Cerebellar nuclear complex (tissue), 1 donor: ENCODE measurements at places on chromosomes 2 and 18.

- DNase-seq: no peak
These were observed 204.4 kb downstream of the SPP2 start for GRCh38 chr2:234254783-234255521.

GRCh38 chr2:6358985-6359384 lies 506.7 kb downstream of the CMPK2 start:
- DNase-seq: no peak

DNA sequence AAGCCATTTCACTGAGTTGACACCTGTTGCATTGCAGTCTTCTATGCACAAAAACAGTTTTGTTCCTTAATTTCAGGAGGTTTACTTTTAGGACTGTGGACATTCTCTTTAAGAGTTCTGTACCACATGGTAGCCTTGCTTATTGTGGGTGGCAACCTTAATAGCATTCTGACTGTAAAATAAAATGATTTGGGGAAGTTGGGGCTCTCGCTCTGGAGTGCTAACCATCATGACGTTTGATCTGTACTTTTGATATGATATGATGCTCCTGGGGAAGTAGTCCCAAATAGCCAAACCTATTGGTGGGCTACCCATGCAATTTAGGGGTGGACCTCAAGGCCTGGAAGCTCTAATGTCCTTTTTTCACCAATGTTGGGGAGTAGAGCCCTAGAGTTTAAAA lies 3.4 kb downstream of the CTLA4 start:
- DNase-seq: no peak

DNA sequence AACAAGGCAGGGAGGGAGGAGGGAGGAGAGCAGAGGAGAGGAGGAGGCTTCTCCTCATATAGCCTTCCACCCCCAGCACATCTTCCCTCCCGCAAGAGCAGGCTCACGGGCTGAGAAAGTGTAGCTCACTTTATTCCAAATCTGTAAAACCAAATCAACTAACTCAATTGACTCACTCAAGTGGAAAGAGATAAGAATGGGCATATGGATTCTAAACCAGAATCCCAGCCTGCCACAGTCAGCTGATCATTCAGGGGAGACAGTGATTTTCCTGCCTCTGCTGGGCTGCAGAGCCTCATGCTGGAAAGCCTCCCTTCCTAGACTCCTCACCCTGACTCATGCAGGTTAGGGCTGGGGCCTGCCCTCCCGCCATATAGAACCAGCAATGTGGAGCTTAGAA lies 4.2 kb upstream of the TWSG1 start:
- no peak for DNase-seq

- no peak for DNase-seq
These were observed 152.7 kb downstream of the WDSUB1 start for GRCh38 chr2:159133797-159134196.

DNA sequence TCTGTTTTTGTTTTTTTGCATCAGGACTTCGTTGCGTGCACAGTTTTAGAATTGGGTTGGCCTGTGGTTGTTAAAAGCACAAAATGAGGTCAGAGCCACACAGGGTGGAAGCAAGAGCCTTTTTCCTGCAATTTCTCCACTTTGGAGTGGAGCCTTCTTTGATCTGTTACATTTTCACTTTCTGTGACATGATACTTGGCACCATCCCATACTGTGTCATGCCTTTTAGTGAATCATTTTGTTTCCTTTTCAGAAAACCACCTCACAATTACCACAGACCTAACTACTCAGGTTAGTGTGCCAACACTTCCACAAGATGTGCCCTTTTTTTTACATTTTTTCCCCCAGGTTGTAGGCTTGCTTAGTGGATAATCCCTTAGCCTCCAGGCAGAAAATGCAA lies 32.5 kb downstream of the MERTK start:
- DNase-seq: no peak

- DNase-seq: no peak
These were observed 47.9 kb upstream of the FANCL start for GRCh38 chr2:58289029-58289428.

DNA sequence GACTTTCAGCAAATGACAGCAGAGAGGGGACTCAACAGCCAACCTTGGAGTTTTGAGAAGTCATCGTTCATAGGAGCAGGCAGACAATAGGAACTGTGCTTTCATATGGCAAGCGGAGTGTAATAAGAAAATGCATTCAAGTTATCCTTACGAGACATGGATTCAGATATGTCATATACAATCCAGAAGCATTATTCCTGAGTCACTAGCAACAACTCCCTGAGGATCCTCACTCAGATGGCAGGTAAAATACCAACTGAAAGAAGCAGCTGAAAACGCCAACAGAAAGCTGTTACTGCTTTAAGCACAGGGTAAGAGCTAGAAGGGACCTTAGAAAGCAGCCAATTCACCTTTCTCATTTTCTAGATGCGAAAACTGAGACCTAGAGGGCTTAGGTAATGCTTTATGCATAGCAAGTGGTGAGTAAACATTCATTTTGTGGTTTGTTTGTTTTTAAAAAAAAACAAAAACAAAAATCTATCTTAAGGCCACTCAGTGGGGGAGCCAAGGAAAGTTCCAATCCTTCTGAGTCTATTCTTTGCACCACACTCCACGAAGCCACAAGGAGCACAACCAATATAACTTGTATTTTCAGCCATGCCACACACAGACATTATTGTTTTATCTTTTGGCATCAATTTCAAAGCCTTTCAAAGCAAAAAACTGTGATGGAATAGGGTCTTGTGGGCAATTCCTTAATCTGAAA lies 89.1 kb upstream of the RIOK3 start:
- DNase-seq: no peak

GRCh38 chr2:237455764-237456163 lies 31.3 kb upstream of the MLPH start:
- DNase-seq: no peak

DNA sequence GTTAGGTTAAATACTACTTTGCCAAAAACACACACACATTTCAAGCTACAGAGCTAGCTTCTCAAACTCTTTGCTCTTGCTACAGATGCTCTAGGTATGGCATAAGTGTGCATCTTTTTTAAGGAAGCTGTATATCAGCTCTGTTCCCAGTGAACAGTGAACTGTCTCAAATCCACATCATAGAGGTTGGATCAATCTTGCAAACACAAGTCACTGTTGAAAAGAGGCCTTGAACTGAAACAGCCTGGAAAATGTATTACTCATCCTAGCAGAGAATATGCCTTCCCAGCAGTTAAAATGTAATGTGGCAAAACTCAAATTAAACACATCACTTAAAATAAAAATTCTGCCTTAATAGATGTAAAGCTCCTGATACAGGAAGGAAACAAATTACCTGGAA lies 151.8 kb downstream of the WDPCP start:
- DNase-seq: no peak

- DNase-seq: no peak
These were observed 91.7 kb downstream of the KLF7 start for GRCh38 chr2:207073801-207074678.

DNA sequence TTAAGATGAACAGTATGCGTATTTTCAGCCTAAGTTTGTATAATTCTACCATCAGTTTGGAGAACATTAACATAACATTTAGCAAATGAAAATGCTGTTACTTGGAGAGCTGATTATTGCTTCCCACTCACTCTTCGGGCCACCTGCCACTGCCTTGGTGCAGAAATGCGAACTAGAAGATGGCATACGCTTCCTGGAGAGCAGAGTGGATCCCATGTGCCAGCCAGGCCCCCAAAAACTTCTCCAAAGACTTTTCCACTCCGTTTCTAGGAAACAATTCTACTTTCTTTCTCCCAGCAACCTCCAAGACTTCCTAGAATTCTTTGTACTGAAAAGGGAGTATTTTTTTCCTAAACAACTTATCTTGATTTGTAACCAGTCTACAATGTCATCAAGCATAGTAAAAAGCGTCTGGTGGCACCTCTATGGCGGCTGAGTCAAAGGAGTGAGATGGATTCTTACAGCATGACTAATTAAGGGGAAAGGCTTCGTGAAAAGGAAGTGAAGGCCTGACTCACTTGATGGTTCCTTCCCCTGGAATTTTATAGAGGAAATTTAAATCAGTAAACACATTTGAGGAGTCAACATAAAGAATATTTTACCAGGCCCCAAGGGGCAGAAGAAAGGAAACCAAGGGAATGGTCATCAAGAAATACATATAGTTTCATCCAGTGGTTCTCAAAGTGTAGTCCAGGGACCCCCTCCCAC lies 36.6 kb downstream of the FEZ2 start:
- DNase-seq: no peak

GRCh38 chr2:107743274-107743673 lies 83.4 kb upstream of the RGPD4 start:
- DNase-seq: no peak

GRCh38 chr18:46048641-46049040 lies 23.4 kb downstream of the PSTPIP2 start:
- no peak for DNase-seq

- DNase-seq: no peak
These were observed 103.9 kb upstream of the TEKT4 start for GRCh38 chr2:94767336-94767735.

GRCh38 chr18:22182884-22183697 lies 13.7 kb downstream of the GATA6 start:
- no peak for DNase-seq

DNA sequence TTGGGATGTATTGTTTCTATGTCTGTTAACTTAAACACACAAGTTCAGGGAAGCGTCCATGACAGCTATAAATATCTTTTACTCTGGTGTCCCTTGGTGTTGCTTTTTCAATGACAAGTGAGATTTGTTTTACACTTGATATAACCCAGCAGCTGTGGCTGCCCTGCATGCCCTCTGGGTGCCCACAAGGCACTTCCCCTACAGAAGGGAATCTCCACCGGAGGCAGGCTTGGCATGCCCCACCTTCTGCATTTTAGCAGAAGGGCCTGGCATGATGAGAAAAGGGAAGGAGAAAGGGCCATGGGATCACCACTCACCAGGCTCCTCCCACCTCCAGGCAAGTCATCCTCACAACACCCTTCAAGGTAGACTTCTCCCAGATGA lies 68.7 kb downstream of the TMEM247 start:
- no peak for DNase-seq

GRCh38 chr2:54456612-54457322 lies 640 bp downstream of the SPTBN1 start:
- no peak for DNase-seq

- DNase-seq: no peak
These were observed 66.3 kb downstream of the RRM2 start for GRCh38 chr2:10188729-10189305.

DNA sequence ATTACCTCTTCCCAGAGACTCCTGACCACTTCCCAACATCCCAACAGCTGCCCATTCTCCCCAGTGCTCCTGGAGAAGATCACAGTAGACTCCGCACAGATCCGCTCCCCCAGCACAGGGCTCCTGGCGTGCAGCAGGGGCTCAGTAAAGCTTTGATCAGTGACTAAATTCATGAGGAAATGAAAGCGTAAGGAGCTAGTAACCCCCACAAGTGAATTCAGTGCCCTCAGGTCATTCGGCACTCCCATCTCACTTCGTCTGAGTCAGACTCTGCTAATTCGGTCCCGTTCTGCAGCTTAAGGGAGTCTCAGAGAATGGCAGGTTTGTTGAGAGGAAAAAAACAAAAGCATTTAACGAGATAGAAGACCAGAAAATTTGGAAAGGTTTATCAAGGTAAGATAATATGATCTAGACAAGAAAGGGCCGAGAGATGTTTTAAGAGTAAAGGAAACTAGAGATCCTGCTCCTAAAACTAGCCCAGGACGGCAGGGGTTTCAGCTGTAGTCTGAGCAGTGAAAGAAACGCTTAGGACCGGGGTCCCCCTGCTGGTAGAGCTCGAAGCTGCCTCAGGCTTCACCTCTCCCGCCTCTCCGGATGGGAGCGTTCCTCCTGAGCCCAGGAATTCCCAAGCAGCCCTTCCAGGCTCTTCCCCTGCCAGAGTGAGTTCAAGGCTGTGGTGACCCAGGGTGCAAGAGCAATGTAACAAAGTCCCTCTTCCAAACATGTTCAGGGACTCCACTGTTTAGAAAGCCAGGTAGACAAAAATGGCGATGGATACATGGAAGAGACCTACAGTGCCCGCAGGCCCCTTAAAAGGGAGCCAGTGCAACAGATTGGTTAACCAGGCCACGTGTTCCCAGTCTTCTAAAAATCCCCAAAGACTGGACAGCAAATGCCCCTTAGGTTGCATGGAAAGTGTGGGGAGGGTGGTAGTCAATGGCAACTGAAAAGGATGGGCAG lies 127.3 kb downstream of the DNER start:
- DNase-seq: no peak

GRCh38 chr18:55078303-55078932 lies 119.2 kb upstream of the CCDC68 start:
- no peak for DNase-seq

DNA sequence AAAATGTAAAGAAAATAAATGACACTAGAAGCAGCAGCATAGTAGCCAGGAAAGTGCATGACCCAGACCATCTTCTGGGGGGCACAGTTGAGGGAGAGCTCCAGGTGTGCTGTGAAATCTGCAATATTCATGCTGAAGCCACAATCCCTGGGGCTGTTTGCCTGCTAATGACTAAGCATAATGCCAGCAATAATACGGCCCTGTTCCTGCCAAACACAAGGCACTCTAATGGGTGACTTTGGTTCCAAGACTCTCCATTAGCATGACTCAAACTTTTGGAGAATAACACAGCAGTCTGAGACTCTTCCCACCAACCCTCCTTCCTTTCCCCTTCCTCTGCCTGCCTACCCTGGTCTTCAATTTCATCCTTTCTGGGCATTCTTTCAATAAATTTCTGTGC lies 77.9 kb upstream of the DOCK10 start:
- DNase-seq: no peak

DNA sequence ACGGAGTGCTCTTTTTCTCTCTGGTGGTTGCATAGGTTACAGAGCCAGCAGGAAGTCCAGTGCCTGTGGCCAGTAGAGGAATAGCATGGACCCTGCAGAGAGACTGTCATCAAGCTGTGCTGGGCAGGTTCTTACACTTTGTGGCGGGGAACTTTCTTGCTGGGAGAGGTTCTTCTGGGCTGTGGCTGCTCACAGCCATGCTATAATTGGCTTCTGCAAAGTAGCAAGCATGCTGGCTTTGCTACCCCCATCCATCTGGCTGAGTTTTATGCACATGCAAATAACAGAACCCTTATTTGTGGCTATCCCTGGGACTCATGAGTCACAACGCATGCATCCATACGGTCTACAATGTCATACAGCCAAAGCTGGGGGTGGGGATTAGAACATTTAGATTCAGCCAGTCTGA lies 68.9 kb downstream of the PLCL1 start:
- DNase-seq: no peak

DNA sequence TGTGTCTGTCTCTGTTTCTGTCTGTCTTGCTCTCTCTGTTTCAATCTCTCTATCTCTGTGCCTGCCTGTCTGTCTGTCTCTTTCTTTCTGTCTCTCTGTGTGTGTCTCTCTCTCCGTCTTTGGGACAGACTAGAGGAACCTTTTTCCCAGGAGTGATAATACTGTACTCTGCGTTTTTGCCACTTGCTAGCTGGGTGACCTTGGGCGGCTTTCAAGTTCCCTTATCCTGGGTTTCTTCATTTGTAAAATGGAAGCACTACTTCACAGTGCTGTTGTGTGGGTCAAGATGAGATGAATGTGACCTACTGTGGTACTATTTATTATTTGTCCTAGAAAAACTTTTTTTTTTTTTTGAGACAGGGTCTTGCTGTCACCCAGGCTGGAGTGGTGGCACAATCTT lies 42.4 kb downstream of the HPCAL1 start:
- no peak for DNase-seq
